ENCODE measurements at places on chromosomes 4 and X. TPM values are rescaled to one million over a fixed set of nuclear protein-coding genes. Genes with fewer than 3 reads are reported as not detected.

DNA sequence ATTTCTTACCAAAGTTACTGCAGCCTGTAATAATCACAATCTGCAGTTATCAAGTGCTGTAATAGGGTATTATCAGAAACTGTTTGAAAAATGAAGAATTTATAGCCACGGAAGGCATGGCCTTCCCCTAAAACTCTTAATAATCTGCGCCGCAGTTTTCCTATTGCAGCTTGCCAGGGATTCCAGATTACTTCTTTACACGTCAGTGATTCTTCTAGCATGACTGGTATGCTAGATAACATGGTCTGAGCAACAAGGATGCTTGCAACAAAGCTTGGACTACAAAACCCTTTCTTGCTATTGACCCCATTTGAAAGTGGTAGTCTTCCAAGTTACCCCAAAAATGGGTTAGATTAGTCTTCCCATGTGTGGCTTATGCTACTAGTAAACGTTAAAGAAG, 47.2 kb upstream of the GK2 start:
- H3K36me3 ChIP-seq: no peaks in the 10 kb centered on the region
- H3K27ac ChIP-seq: no peak overlapping the region
- no peak for DNase-seq
- no peaks in the 10 kb centered on the region for H3K4me1 ChIP-seq
- H3K4me3 ChIP-seq: no peak overlapping the region

- H3K27ac ChIP-seq: peak overlapping the region; percentile 64
- no peak overlapping the region for H3K4me3 ChIP-seq
- H3K4me1 ChIP-seq: peaks cover 18% of the 10 kb centered on the region
- no peaks in the 10 kb centered on the region for H3K27me3 ChIP-seq
- DNase-seq: no peak
These were observed 63.4 kb downstream of the SMAD1 start for GRCh38 chr4:145545031-145545430.

DNA sequence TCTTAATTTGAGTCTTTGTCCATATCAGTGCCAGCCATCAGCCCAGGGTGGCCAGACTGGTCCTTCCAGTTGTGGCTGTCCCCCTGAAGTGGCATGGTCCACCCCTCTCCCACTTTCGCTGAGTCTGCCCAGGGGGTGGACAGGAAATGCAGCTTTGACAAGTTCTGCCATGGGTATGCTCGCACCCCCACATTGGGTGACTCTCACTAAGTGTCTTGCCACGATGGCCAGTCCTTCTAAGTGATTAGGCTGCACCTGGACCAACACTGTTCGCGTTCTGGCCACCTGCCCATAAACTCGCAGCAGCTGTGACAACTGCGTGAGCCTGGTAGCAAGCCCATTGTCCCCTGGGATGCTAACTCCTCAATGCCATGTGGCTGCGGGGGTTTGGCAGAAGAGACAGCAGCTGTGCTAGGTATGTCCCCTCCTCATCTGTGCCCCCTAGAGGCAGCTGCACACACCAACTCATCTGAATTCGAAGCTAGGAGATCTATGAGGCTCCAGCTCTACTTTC, 10.0 kb upstream of the LNX1 start:
- no peaks in the 10 kb centered on the region for H3K36me3 ChIP-seq
- DNase-seq: no peak
- H3K27ac ChIP-seq: no peak overlapping the region
- H3K4me1 ChIP-seq: peaks cover 8% of the 10 kb centered on the region

DNA sequence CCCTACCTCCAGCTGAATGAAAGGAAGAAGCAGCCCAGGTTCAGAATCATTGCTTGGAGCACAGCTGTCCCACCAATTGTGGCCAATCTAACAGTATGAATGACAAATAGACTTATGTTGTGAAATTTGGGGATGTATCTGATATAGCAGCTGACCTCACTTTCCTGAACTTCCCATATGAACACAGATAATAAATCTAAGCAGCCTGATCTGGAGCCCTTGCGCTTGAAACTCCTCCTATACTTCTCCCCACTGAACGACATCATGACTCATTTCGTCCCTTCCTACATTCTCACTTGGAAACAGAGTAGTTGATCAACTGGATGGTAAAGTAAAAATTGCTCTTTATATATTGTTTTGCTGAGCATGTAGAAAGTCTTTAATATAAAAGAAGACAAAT, 24.2 kb upstream of the AMELX start:
- no peak overlapping the region for H3K27ac ChIP-seq
- H3K27me3 ChIP-seq: no peaks in the 10 kb centered on the region
- no peaks in the 10 kb centered on the region for H3K4me1 ChIP-seq
- no peak for DNase-seq

DNA sequence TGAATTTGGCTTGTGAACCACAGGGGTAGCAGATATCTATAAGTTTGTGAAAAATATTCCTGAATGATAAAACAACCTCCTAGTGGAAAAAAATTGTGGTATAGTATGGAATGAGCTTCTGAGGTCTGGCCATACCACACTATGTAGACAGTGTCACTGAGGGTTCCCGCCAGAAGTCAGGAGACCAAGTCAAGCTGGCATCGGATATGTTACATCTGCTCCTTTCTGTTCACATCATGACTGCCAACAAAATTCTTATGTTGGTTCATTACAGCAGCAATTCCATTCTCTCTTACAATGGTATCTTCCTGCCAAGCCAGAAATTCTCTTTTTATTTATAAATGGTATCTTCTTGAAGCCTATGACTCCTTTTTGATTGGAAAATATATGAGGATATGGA, 273.0 kb downstream of the PPP3CA start:
- no peaks in the 10 kb centered on the region for H3K27me3 ChIP-seq
- H3K4me3 ChIP-seq: no peak overlapping the region
- H3K27ac ChIP-seq: no peak overlapping the region
- no peaks in the 10 kb centered on the region for H3K36me3 ChIP-seq
- DNase-seq: no peak
- H3K4me1 ChIP-seq: no peaks in the 10 kb centered on the region

- H3K36me3 ChIP-seq: no peaks in the 10 kb centered on the region
- no peak overlapping the region for H3K4me3 ChIP-seq
- DNase-seq: no peak
- H3K27me3 ChIP-seq: no peaks in the 10 kb centered on the region
- peak overlapping the region; percentile 19 for H3K27ac ChIP-seq
These were observed 46.4 kb downstream of the KDR start for GRCh38 chr4:55078987-55079386.

- peak overlapping the region; percentile 97 for H3K27ac ChIP-seq
- no peaks in the 10 kb centered on the region for H3K27me3 ChIP-seq
- H3K36me3 ChIP-seq: peaks cover 5% of the 10 kb centered on the region
These were observed 1.1 kb downstream of the MORF4L2 start for GRCh38 chrX:103685396-103685795.

DNA sequence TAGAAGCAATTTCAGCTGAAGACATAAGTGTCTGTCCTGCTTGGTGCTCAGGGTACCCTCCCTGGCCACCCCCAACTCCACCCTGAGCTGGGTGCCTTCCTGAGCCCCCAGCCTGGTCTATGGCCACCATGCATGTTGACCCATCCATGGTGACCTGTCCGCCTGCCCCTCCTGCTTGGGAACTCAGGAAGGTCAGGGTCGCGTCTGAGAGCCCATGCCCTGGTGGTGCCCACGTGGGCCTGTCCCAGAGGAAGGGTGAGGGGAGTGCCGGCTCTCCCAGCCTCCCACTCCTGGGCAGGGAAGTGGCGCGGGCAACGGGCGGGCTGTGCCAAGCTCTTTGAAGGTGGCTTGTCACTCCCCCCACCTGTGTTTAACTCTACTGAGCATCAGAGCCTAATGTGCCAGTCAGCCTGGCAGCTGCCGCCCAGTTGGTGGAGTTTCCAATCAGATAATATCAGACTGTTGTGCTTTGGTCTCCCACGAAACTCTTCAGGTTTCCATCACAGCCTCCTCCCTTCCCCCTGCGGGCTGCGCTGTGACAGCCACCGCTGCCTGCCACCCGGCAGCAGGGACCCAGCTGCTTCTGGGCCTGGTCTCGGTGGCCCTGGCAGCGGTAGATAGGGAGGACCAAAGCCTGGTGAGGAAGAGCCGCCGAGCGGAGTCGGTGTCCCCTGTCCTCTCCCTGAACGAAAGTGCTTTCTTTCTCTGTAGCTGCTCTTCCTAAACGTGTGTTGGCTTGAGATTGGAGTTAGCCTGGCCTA, 4.8 kb downstream of the SH3BP2 start:
- no peak for DNase-seq
- H3K27ac ChIP-seq: peak overlapping the region; percentile 62
- peaks cover 68% of the 10 kb centered on the region for H3K4me1 ChIP-seq
- no peaks in the 10 kb centered on the region for H3K36me3 ChIP-seq

GRCh38 chr4:37533286-37534033, 152.7 kb downstream of the RELL1 start:
- no peaks in the 10 kb centered on the region for H3K27me3 ChIP-seq
- no peaks in the 10 kb centered on the region for H3K36me3 ChIP-seq
- H3K4me1 ChIP-seq: no peaks in the 10 kb centered on the region
- no peak overlapping the region for H3K27ac ChIP-seq
- no peak for DNase-seq

The SHOX gene
- 0.08 TPM for total RNA-seq

The P2RY8 gene
- total RNA-seq: not detected

The AWAT2 gene
- total RNA-seq: not detected

The ASB12 gene
- not detected for total RNA-seq

The UGT8 gene
- total RNA-seq: 39.3 TPM

The AFAP1 gene
- total RNA-seq: 12.6 TPM

The SHROOM3 gene
- total RNA-seq: 58.8 TPM

The NKX3-2 gene
- 0.32 TPM for total RNA-seq

The CYBB gene
- 2.5 TPM for total RNA-seq
